GM04504 (cell line): ENCODE measurements at places on chromosomes 6 and 20.

DNA sequence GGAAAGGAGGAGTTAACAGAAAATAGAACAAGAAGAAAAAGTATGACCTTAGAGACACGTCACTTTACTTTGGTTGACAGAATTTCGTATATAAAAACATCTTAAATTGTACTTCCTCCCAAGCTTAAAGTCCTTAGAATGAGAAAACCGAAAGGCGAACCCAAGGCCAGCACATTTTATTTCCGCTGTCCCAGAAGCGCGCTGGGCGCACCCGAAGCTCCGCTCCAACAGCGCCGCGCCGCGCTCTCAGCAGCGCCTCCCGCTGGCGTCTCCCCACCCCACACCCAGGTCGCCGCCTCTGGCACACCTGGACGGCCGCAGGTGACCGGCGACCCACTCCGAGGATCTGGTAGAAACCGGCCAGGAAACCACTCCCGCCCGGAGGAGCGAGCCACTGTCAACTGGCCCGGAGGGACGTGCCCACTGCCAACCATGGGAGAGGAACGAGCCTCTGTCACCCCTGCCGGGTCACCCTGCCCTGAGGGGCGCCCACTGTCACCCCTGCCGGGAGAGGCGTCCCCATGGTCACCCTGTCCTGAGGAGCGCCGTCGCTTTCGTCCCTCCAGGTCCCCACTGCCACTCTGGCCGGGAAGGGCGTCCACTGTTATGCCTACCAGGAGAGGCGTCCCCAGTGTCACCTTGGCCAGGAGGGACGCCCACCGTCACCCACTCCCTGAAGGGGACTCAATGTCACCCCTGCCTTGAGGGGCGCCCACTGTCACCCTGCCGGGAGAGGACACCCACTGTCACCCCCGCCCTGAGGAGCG, 824 bp downstream of the MPC1 start:
- peak; percentile 10 for DNase-seq

GRCh38 chr20:10687895-10688294, 14.1 kb upstream of the JAG1 start:
- DNase-seq = no peak

- DNase-seq = peak; percentile 69
These were observed 433.5 kb downstream of the RFPL4B start for GRCh38 chr6:112780498-112781096.

- DNase-seq = no peak
These were observed 93.2 kb downstream of the NKAIN2 start for GRCh38 chr6:123896869-123897268.

DNA sequence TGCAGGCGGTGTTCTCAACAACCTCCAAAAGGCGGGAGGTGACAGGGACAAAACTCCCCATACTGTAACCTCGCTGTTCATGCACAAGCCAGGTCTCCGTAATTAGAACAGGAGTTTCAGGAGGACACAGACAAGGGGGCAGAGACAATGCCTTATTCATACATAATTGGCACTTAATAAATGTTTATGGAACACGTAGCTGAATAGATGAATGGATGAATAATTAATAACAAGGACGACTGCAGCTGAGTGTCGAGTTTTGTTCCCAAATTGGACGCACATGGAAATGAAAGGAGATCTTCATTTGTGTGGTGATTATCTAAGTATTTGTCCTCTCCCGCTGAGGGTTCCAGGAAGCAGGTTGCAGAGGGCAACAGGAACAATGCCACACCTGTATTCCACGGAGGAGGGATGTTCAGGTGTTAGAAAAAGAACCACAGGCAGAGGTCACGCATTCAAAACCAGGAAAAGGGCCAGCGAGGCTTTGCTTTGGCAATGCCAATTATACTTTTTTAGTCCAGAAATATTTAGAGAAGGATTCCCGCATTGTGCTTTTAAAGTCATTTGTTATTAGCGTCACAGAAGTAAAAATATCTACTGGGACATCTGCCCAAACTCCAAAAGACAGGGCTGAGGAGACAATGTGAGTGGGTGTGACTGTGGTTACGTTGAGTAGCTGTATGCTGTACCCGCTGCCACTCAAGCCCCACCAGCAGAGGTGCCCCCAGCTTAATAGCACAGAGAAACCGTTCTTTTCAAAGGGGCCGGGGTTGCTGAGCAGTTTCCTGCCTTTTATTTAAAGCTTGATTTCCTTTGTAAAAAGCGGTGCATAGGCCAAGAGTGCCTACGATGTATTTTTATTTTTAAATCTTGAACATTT, 123.3 kb downstream of the PXDC1 start:
- no peak for DNase-seq

DNA sequence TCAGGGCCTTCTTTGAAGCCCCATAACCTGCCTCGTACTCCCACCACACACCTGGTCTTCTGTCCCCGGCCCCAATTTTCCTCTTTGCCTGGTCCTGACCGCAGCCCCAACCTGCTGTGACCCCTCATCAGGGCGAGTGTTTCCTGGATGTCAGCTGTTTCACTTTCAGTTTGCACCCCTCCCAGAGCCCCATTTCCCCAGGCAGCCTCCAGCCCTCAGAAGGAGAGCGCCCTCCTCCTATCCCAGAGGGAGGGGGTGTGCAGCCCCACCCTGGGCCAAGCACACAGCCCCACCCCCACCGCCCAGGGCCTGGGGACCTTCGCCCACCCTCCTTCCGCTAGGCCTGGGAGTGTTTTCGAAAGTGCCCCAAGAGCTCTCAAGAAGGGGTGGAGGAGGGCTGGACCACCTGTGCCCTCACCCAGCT, 1.5 kb downstream of the BAK1 start:
- no peak for DNase-seq

GRCh38 chr20:10488534-10488933, 53.4 kb downstream of the SLX4IP start:
- no peak for DNase-seq

GRCh38 chr6:45075246-45075645, 252.9 kb upstream of the RUNX2 start:
- peak; percentile 81 for DNase-seq

DNA sequence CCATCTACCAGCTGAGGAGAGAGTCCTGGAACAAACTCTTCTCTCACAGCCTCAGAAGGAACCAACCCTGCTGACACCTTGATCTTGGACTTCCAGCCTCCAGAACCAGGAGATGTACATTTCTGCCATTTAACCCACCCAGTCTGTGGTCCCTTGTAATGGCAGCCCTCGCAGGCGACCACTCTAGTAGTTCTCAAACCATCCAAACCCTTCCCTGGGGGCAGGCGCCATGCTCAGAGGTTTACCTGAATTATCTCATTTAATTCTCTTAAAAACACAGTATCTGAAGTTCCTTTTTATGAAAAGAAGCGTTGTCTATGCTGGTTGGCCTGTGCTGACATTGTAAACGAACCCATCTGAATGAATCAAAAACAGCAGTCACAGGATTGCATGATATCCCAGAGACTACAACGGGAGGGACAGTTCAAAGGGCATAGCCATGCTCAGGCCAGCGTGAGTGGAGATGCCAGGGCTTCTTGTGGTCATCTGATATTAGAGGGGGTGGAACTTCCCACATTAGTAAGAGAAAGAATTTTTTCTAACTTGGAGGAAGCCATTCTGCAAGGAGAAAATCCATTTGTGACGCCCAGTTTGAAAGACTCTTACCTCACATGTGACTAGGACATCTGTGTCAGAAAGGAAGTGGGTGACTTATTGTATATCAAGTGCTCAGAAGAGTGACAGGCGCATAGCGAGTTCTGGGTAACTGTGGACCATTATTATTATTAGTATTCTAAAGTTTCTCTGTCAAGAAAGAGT, 17.2 kb upstream of the TAGAP start:
- no peak for DNase-seq

DNA sequence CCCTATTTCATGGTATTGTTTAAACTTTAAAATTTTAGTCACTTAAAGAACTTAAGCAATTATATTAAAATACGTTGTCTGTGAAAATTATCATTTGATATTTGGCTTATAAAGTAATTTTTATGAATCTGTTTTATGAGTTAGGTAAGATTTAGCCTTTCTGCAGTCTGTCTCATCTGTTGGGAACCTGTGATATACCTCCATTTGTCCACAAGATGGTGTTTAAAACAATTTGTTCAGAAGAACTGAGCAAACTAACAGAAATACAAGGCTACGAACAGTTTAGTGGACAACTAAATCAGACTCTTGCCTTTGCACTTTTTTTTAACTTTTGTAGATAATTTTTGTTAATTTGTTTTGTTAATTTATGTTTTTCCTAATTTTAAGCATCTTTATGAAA, 92.4 kb downstream of the COL9A1 start:
- DNase-seq = no peak

GRCh38 chr6:52739627-52740026, 23.6 kb downstream of the GSTA2 start:
- DNase-seq = no peak

GRCh38 chr20:57390604-57391438, at the start of gene RBM38:
Gene RBM38, plus strand, starts transcription at chr20:57391396. Its CDS starts 186 bp downstream, at chr20:57391582.
- DNase-seq = peak; percentile 32

- DNase-seq = peak; percentile 10
These were observed 93.6 kb downstream of the SNAP91 start for GRCh38 chr6:83615025-83615999.

DNA sequence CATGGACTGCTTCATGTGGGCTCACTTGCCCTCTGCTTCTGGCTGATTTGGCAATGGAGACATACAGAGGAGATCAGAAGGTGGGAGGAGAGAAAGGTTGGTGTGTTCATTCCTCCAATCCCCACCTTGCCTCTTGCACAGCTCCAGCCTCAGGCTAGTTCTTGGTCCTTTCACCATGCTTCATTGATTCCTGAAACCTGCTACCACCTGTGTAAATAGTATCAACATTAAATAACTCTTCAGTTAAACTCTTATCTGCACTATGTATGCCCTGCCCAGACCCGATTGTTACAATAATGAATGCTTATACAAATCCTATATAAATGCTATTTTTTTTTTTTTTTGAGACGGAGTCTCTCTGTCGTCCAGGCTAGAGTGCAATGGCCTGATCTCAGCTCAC, 174.5 kb downstream of the CD83 start:
- no peak for DNase-seq

GRCh38 chr6:71490876-71491275, 202.3 kb downstream of the OGFRL1 start:
- no peak for DNase-seq

GRCh38 chr6:162017536-162017935, 710.0 kb downstream of the PRKN start:
- DNase-seq = no peak

GRCh38 chr6:72132427-72132826, 246.1 kb downstream of the RIMS1 start:
- DNase-seq = no peak

DNA sequence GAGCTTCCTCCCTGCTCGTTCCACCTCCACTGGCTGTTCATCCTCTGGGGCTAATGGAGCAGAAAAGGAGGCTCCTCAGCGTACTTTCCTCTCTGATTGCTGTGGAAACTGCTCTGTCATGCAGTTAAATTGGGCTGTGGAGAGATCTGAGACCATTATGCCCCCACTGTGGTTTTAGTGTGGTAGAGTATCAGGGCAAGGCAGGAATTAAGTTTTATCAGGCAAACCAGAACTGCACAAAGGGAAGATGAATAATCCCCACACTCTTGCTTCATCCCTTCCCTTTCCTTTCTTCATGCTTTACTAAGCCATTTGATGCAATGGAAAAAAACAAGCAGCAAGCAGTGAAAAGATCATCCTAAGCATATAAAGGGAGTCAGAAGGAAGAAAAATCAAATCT, 11.9 kb upstream of the ME1 start:
- DNase-seq = no peak

- DNase-seq = no peak
These were observed 123.9 kb downstream of the COL12A1 start for GRCh38 chr6:75081921-75082320.

GRCh38 chr6:113763311-113763766, 93.8 kb upstream of the MARCKS start:
- no peak for DNase-seq

- DNase-seq = no peak
These were observed 21.8 kb downstream of the SERPINB6 start for GRCh38 chr6:2949536-2950083.
